ENCODE measurements at places on chromosomes 4 and X.

DNA sequence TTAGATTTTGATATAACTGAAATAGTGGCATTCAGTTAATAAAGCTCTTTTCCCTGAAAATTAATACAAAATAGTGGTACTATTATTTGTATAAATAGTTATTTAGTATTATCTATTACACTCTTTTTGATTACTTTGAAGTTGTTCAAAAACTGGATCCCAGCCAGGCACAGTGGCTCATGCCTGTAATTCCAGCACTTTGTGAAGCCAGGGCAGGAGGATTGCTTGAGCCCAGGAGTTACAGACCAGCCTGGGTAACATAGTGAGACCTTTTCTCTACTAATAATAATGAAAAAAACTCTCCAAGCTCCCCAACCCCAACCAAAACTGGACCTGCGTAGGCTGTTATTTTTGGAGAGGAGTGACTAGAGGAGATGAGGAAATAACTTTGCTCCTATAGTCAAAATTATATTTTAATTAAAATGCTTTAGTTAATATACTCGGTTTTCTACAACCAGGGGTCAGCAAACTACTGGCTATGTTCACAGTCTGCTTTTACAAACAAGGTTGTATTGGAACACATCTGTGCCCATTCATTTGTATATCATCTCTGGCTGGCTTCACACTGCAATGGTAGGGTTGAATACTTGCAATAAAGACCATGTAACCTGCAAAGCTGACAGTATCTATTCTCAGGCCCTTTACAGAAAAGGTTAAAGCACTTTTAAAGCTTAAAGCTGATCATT is 27.6 kb downstream of the GUCY1A1 start:
- DNase-seq: no peak

DNA sequence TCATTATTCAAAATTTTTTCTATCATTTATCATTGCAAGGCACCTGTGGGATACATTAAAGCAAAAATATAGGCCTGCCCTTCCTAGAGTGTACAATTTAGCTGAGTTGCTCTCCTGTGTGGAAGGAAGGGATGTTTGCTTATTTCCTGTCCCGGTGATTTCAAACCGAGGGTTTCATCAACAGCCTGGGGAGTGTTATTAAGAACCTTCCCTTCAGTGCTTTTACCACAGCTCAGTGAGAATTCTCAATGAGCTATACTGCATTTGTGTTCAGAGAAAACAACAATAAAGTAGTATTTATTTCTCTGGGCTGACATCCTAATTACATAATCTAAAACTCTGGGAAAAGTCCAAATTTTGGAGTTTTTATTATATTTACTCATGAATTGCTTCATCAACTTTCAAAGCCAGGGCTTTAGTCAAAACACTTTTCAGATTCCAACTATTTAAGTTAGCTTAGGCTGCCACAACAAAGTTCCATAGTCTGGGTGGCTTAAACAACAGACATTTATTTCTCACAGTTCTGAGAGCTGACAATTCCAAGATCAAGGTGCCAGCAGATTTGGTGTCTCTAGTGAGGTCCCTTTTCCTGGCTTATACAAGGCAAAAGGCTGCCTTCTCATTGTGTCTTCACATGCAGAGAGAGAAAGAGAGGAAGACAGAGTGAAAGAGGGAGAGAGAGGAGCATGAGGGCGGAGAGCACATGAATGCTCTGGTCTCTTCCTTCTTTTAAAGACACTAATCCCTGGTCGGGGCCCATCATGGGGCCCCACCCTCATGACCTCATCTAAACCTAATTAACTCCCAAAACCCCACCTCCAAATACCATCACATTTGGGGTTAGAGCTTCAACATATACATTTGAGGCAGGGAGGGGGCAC is 62.6 kb downstream of the MMRN1 start:
- DNase-seq: no peak

DNA sequence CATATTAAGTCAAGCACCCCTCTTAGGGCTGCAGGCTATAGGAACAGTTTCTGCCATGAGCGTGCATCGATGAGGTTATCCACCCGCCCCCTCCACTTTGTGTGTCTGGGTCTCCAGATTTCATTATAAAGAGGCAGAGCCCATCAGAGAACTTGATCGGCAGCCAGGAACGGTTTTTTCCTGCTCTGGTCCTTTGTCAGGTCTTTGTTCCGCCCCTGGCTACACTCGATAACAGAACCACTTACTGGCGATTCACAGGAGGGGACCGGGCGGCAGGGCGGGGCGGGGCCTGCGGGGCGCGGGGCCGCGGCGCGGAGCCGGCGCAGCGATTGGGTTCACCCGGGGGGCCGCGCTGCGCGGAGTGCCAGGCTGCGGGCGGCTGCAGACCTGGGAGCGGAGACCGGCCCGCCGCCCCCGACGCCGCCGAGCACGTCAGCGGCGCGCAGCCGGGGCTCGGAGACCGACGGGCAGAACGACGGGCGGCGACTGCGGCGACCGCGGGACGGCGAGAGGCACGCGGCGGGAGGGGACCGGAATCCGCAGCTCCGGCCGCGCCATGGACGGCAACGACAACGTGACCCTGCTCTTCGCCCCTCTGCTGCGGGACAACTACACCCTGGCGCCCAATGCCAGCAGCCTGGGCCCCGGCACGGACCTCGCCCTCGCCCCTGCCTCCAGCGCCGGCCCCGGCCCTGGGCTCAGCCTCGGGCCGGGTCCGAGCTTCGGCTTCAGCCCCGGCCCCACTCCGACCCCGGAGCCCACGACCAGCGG is at the start of gene SLC10A4:
Gene SLC10A4, plus strand, starts transcription at position 338 of the 771 bp plus-strand sequence. Its CDS starts 219 bp downstream, at position 557.
- peak; percentile 79 for DNase-seq

- no peak for DNase-seq
These were observed 12.7 kb upstream of the MRFAP1 start for GRCh38 chr4:6627832-6628231.

- peak; percentile 62 for DNase-seq
These were observed 248.5 kb downstream of the TENM3 start for GRCh38 chr4:182491719-182492118.

DNA sequence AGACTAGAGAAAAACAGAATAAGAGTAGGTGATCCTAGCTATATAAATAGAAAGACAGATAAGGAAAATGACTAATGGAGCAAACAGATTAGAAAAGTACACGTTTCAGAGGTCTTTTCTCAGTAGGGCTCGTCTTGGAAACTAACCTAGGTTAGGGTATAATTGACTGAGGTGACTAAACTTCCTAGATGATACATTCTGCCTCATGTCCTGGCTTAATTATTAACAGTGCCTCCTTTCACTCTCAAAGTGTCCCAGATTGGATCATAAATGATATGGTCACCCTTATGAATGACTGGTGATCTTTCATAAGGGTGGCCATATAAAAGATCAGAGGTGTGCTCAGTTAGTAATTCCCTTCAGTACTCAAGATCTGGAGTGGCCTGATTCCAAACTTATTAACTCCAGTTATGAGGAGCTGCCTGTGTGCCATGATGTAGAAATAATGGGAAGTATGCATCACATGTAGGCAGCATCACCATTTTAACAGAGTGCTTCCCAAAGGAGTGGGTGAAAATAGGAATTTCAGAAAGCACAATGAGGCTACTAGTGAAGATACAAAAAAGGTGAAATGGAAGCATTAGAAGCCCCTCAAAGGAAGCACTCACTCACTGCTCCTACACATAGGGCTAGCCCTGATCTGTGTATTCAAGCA is 14.7 kb upstream of the GRIA3 start:
- no peak for DNase-seq

GRCh38 chr4:17066972-17067371 is 168.5 kb upstream of the LDB2 start:
- DNase-seq: no peak

DNA sequence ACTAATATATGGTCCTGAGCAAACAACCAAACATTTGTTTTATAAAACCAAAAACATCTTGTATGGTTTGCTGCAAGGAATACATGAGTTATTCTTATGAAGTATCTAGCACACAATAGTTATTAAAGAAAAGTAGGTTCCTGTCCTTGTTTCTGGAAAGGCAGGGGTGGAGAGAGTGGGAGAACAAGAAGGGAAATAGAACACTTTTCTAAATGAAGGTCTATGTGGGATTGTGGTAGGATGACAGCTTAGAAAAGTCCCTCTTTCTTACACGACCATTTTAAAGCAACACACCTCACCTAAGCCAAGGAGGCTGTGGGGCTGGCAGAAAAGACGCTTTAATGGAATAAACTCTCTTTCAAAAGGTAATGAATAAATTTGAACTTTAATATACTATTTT is 164.6 kb downstream of the ARAP2 start:
- DNase-seq: no peak

GRCh38 chrX:42837747-42838146 is 59.8 kb upstream of the PPP1R2C start:
- DNase-seq: no peak

DNA sequence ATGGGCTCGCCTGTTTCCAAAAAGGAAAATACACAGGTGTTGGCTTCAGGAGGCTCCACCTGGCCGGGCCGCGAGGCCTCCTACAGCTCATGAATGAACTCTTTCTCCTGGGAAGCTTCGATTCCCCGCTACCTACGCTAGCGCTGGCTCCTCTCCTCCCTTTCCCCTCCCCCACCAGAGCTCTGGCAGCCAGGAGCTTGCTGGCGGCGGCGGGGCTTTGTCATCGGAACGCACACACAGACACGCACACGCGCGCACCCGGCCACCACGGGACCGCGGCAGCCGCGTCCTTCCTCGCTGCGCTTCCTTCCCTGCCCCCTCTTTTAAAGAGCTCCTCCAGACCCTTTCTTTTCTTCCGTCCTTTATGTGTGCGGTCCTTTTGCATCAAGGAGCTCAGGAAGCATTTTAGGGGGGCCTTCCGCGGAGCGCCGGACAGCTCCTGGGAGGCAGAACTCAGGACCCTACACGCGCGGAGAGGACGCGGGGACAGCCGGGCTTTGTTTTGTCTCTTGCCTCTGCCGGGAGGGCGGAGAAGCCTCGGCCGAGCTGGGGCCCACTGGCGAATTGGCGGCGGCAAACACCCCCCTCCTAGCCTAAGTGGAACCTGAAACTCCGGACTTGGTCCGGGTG is 70.2 kb upstream of the BCOR start:
- DNase-seq: peak; percentile 93

GRCh38 chr4:8603931-8604330 is 11.4 kb downstream of the CPZ start:
- no peak for DNase-seq

GRCh38 chrX:1386338-1387127 is 5.4 kb downstream of the SLC25A6 start:
- no peak for DNase-seq

DNA sequence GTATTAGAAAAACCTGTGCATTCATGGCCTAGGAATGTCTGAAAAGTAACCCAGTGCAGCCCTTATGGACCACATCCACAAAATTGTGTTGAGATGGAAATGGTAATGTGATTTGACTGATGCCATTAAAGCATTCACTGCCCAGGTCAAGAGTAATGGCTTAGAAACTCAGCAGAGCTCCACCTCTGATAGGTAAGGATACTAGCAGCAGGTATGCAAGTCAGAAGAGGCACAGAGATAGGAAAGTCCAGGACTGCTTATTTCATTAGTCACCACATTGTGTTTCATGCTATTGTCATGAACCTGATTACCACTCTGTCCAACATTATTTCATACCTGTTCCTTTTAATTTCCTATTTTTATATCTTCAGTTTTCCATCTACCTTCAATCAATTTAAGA is 2042.2 kb downstream of the ARAP2 start:
- no peak for DNase-seq

- DNase-seq: peak; percentile 48
These were observed 1.1 kb upstream of the AP1S2 start for GRCh38 chrX:15855568-15856221.

DNA sequence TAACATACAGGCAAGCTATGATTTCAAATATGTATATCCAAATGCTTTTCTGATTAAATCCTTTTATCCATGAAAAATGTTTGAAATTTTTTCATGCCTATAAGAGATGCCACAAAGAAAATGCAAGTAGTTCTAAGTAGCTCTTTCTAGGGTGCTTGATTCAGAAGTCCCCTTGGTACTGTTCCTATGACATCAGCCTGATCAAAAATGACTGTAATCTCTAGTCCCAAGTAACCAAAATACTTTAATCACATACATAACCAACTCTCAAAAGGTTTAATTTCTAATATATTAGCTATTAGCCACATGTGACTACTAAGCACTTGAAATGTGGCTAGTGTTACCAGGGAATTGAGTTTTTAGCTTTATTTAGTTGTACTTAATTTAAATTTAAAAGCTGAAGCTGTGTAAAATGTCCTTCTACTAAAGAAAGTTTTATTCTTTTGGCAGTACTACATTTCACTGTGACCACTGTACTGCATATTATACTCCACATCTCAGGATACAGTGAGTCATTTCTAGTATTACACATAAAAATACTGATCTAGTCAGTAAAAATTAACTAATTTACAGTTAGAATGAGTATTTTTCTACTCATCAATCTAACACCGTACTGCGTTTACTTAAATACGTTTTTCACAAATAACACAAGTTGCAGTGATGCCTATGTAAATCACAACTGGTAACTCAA is 33.9 kb downstream of the FBXW7 start:
- no peak for DNase-seq

DNA sequence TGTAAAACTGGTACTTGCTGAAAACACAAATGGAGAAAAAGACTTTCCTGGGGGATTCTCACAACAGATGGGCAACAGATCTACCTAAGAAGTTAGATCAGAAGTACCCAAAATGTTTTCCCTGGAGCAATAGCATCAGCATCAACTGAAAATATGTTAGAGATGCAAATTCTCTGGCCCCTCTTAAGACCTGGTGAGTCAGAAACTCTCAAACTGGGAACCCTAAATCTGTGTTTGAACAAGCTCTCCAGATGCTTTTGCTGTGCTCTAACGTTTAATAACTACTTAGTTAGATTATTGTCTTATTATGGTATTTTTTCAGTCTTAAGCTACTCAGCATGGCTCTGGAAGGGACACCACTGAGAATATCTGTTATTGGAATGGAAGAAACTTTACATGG is 55.2 kb upstream of the TRPC3 start:
- no peak for DNase-seq

GRCh38 chrX:80285131-80285773 is 135.0 kb upstream of the TENT5D start:
- DNase-seq: peak; percentile 9

DNA sequence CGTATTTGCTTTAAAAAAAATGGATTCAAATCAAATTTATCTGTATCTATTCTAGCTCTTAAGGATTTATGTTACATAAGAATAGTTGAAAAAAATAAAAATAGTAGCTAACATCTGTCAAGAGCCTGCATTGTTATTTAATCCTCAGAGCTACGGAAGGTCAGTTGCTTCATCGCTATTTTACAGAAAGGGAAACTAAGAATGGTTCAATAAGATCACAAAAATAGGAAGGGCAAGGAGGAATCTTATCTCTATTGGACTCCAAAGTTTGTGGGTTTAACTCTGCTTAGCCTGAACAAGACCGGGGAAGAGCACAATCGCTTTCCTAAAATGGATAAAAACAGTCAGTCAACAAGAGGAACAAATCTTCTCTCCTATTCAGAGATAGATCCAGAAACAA is 270.2 kb upstream of the SMIM31 start:
- no peak for DNase-seq

GRCh38 chrX:38656350-38656915 is 95.1 kb downstream of the TSPAN7 start:
- DNase-seq: no peak

GRCh38 chrX:72208126-72208800 is 26.7 kb downstream of the PIN4 start:
- no peak for DNase-seq

- peak; percentile 40 for DNase-seq
These were observed at the start of gene LIN54 for GRCh38 chr4:83010522-83011318. Gene LIN54, minus strand, starts transcription at chr4:83010823. Its CDS starts 25,979 bp downstream, at chr4:82984844.

Measured in NCI-H146 (cell line).